ENCODE measurements at places on chromosomes 5 and 9.

GRCh38 chr5:18314192-18314778 is 680.0 kb downstream of the TAF11L14 start:
- peak; percentile 7 for DNase-seq

DNA sequence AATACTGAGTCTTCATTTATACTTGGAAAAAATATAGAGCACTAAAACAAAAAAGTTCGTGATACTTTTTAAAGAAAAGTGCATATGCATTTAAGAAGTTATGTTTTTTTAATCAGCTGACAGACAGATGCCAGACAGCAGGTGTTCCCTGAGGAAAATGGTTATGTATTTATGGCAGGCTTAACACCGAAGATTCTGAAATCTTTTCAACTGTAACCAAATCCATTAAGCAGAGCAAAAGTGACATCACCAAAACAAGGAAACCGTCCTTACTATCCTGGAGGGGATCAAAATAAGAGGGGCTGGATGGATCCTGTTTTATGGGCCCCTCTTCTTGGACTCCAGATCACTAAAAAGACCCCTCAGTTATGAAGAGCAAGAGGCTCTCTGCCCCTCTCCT is 404.9 kb upstream of the ADAMTS16 start:
- DNase-seq: no peak

GRCh38 chr5:10856071-10856470 is 95.0 kb upstream of the DAP start:
- DNase-seq: no peak

- DNase-seq: peak; percentile 61
Observed at GRCh38 chr9:127437497-127438264, 13.5 kb downstream of the ZNF79 start.

GRCh38 chr5:148828511-148829247 is 2.3 kb downstream of the ADRB2 start:
- no peak for DNase-seq

DNA sequence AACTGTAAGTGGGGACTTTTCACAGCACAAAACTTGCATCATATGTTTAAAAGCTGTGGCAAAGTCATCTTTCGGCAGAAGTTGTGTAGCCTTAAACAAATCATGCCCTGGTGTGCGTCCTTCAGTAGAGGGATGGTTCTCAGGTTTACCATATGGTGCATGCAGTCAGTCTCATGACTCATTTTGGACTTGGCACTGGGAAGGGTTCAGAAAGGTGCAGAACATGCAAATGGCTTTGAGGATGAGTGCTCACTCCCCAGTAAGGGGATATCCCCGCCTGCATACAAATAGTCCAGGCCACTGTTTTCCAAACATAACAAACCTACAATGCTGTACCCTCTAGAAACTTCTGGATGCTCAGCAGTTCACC is 260.3 kb downstream of the NDUFS4 start:
- no peak for DNase-seq

DNA sequence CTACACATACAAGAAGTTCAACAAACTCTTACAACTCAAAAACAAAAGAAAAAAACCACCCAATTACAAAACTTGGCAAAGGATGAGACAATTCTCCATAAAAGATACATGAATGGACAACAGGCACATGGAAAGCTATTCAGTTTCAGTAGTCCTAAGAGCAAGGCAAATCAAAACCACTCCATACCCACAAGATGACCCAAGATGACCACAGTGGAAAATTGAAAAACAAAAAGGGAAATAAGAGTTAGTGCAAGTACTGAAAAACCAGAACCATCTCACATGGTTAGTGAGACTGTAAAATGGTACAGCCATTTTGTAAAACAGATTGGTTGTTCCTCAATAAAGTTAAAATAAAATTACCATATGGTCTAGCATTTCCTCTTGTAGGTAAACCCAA is 287.1 kb upstream of the CDH9 start:
- no peak for DNase-seq

DNA sequence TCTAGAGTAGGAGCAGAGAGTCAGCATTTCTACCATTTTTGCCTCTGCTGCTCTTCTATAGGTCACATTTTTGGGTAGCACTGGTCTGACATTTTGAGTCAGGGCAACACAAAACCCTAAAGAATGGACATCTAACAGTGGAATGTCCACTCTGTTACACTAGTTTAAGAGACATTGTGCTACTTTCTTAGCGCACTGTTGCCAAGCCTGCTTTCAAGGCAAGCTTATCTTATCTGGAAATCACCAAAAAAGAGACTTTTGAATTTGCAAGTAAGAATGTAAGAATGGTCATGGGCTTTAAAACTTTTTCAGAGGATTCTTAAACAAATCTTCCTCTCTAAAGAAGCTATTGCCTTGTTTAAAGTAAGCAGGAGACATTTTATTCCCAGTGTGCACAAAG is 73.0 kb upstream of the STARD4 start:
- no peak for DNase-seq

GRCh38 chr5:160269017-160269416 is 39.7 kb downstream of the FABP6 start:
- no peak for DNase-seq

DNA sequence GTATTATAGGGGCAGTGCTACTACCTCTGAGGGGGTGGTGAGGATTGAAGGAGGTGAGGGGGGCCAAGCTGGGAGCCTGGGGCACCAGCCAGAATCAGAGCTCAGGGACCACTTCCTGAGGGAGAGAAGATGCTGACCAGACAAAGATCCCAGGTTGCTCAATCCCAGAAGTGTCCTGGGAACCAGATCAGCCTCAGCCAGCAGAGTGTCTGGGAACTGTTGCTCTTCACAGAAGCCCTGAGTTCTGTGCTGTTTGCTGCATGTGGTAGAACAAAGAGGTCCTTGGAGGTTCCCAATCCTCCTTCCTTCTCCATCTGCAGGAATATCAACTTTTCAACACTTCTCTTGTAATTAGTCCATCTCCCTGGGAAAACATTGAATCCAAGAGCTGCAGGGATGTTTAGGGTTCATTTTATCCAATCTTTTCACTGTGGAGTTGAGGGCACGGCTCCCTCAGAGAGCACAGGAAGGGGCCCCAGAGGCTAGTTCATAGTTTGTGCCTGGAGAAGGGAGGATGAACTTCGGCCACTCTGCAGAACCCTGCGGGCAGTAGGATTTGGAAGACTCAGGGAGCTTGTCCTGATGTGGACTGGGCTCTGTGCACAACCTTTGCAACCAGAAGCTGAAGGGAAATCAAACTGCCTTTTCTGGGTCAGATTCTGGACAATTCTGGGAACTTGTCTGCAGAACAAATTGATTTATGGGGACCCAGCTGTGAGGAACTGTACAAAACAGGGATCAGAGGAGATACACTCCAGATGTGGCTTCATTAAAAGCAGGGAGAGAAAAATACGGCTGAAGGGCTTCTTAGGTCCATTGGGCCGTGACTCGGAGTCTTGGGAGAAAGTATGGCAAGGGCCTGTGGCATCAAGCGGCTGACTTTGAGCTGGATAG is 57.1 kb downstream of the GALNT12 start:
- no peak for DNase-seq

DNA sequence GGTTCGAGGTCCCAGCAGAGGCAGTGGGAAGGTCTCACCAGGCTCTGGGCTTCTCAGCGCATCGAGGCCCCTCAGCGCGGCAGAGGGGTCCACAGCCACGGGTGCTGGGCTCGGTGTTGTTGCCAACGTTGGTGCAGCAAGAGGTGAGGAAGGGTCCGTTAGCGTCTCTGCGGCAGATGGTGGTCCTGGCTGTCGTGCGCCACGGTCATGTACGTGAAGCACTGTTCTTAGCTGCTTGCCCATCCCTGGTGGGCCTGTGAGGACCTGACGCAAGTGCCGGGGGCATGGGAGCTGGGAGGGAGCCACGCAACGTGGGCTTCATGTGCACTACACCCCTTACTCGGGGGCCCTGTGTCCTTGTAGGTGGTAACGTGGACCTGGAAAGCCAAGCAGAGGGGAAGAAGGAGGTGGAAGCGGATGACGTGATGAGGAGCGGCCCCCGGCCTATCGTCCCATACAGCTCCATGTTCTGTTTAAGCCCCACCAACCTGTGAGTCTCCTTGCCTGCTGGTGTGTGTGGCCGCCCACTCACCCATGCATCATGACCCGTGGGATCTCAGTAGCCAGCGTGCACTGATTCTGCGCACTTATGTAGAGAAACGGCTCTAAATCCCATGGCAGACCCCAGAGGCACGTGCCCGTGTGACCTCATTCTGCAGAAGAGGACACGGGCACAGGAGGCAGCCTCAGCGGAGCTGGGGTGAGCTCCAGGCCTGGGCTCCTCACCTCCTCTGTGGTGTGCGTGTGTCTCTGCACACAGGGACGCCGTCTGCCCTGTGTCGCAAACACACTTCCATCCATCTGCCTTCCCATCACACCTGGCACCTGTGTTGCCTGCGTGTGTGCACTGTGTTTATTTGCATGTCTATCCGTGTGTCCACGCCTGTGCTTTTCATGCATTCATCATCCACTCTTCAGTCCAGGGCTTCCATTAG is 166.1 kb downstream of the CACNA1B start:
- DNase-seq: no peak

- no peak for DNase-seq
Observed at GRCh38 chr5:105978011-105978410, 1692.7 kb downstream of the EFNA5 start.

GRCh38 chr5:149544028-149544420 is 7.2 kb downstream of the CSNK1A1 start:
- no peak for DNase-seq

DNA sequence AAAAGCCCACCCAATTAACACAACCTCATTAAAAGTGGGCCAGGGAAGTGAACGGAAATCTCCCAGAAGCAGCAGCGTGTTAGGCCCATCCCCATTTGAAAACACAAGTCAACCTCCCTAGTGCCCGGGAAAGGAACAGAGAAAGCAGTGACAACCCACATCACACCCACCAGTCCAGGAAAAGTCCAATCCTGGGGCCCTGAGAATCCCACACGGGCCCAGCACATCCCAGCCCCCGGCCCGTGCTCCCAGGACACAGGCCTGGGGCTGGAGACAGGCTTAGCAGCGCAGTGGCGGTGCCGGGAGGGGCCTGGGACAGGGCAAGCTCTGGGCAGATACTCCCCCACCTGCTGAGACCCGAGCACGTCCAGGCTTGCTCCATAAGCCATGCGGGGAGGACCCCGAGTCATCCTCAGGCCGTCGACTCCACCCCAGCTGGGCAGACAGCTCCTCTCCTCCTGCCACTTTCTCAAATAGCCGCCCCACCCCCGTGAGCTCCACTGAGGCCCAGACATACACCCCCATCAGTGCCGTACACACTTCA is 101.0 kb downstream of the KCNT1 start:
- no peak for DNase-seq

- no peak for DNase-seq
Observed at GRCh38 chr9:109416135-109416706, 81.9 kb downstream of the PTPN3 start.

GRCh38 chr5:110027527-110028322 is 338.0 kb downstream of the MAN2A1 start:
- DNase-seq: no peak

DNA sequence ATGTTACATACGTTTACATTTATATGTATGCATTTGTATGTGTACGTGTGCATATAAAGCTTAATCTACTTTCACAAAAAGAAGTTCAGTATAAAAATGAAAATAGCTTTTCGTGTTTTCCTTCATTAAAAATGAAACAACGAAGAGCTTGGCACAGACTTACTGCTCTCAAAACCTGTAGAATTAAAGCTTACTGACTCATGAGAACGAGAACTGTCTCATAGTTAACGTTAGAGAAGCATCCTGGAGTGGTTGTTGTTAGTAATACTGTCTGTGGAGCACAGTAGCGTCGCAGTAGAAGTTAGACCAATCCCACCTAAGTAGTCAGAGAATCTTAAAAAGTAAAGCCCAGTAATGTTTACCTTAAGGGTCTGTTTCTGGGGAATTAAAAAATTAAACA is 1.3 kb downstream of the MAT2B start:
- DNase-seq: no peak

DNA sequence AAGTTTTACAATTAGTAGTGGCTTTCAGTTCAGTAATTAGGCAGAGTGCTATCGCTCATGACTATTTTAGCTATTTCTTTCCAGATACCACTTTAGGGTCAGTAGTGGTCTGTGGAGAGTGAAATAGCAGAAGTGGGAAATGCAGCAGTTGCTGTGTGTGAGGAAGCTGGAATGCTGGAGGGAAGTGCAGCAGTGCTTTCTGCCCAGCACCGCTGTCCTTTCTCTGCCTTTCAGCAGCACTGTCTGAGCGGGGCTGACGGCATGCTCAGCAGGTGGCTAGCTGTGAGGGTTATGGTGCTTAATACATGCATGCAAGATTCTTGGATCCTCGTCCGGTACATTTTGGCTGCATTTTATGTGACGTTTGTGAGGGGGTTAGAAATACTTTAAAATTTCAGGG is 213.9 kb downstream of the PBX3 start:
- DNase-seq: no peak

DNA sequence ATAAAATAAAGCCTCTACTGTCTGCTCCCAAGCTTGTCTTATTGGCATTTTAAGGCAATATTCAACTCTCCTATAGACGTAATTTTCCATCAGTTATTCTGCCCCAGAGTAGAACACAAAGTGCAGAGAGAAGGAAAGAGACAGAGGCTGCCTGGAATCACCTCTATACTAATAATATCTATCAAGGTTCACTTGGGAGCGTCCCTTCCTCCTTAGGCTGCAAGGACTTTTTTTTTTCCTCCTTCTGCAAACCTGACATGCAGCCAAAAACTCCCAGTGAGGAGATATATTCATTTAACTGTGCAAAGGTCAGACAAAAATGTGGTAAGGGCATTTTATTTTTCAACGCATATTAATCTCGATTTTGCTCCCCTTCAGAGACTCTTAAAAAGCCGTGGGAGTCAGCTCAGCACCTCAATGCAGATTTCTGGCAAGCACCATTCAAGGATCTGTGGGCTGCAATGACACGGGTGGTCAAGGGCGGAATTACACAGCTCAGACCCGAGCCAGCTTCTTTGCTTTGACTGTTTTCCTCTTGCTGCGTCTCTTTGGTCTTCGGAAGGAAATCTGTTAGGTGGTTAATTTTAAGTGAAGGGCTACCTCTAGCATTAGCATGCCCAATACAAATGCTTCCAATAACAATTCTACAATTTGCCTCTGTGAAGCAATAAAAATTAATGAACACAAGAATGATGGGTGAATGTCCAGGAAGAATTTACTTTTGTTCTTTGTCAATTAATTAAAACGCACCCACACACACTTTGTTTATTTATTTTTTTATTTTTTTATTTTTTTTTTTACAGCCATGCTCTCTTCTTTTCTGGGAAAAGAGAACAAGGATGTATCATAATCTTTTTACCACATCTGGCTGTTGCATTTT is 587.7 kb upstream of the GRAMD2B start:
- no peak for DNase-seq

DNA sequence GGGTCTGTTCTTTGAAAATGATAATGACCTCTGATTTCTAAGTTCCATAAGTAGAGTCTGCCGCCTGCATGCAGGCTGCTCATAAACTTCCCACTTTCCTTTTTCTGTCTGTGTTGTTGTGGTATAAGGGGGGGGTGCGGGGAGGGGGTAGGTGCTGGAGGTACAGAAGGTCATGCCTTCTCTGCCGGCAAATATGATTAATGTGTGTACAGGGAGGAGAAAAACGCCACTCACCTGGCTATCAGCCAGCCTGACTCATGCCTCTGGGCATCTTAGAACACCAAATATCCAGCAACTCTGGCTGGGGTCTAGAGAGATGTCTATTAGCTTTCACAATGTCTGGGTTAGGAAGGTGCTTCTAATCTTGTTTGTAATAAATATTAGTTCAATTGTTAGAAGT is 128.3 kb downstream of the EFNA5 start:
- no peak for DNase-seq

GRCh38 chr5:33964132-33964700 is 20.3 kb downstream of the SLC45A2 start:
- no peak for DNase-seq

All from CD8-positive, alpha-beta T cell (primary cell).